ENCODE measurements at places on chromosomes 3 and 15. TPM values are rescaled to one million over a fixed set of nuclear protein-coding genes. Genes with fewer than 3 reads are reported as not detected.

Gene MYO5C
- under 0.01 TPM for total RNA-seq

Gene GOLGA6L22
- total RNA-seq = not detected

Gene STRA6
- 0.36 TPM for total RNA-seq

Gene ATP2C1
- total RNA-seq = 97.5 TPM

Gene TMEM158
- 4.7 TPM for total RNA-seq

Gene MEGF11
- not detected for total RNA-seq

Gene SERPINI2
- not detected for total RNA-seq

Gene LOXL1
- 264 TPM for total RNA-seq

Gene ADGRG7
- total RNA-seq = not detected

Gene ERICH6
- total RNA-seq = under 0.01 TPM

Gene AP3B2
- total RNA-seq = 0.36 TPM

Gene CHST13
- not detected for total RNA-seq

Gene LCTL
- 1.4 TPM for total RNA-seq

Gene CPNE4
- not detected for total RNA-seq

Gene DUOXA2
- not detected for total RNA-seq

- H3K4me1 ChIP-seq = no peaks in the 10 kb centered on the region
- DNase-seq = no peak
- no peak overlapping the region for H3K27ac ChIP-seq
Measured at GRCh38 chr3:8975081-8976020, 12.1 kb upstream of the RAD18 start.

DNA sequence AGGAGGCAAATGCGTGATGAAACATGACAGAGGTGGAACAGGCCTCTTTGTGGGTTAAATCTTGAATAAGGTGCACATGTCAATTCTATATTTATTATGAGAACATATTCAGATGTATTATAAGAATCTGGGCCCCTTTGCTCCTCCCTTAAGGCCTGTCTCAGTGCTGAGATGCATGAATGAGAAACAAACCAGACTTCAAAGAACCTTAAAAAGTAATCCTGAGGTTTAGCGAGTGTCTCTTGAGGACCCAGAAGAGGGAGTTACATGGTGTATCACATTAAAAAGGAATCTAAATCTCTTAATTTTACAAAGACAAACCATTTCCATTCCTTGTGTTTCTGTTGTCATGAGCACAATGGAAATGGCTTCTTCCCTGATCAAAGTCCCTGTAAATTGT lies 170.9 kb upstream of the TBC1D5 start:
- DNase-seq = no peak
- no peaks in the 10 kb centered on the region for H3K4me1 ChIP-seq
- H3K27me3 ChIP-seq = no peaks in the 10 kb centered on the region

DNA sequence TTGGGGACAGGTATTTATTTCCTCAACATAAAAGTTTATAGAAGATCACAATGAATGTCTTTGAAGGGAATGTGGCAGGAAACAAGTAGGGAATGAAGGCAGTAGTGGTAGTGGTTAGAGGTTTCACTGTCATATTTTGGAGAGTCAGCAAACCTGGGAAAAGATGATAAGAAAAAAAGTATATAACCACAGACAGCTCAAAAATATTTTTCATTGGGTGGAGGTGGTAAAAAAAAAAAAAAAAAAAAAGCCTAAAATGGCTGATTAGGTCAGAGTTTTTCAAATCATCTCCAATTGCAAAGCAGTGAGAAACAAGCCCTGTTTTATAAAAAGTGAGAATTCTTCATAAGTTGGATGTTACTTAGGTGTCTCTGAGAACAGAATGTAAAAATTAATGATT lies 400.0 kb downstream of the LSAMP start:
- no peak overlapping the region for H3K27ac ChIP-seq
- no peak overlapping the region for H3K4me3 ChIP-seq
- H3K4me1 ChIP-seq = no peaks in the 10 kb centered on the region
- no peak for DNase-seq

- no peaks in the 10 kb centered on the region for H3K36me3 ChIP-seq
- H3K4me1 ChIP-seq = peaks cover 45% of the 10 kb centered on the region
- no peaks in the 10 kb centered on the region for H3K27me3 ChIP-seq
- no peak for DNase-seq
- no peak overlapping the region for H3K4me3 ChIP-seq
Measured at GRCh38 chr3:114218578-114219185, 18.7 kb downstream of the ZNF80 start.

- H3K27me3 ChIP-seq = no peaks in the 10 kb centered on the region
- H3K27ac ChIP-seq = no peak overlapping the region
- H3K4me1 ChIP-seq = peaks cover 7% of the 10 kb centered on the region
- no peaks in the 10 kb centered on the region for H3K36me3 ChIP-seq
- H3K4me3 ChIP-seq = no peak overlapping the region
- DNase-seq = no peak
Measured at GRCh38 chr15:60928970-60929369, 300.1 kb downstream of the RORA start.

DNA sequence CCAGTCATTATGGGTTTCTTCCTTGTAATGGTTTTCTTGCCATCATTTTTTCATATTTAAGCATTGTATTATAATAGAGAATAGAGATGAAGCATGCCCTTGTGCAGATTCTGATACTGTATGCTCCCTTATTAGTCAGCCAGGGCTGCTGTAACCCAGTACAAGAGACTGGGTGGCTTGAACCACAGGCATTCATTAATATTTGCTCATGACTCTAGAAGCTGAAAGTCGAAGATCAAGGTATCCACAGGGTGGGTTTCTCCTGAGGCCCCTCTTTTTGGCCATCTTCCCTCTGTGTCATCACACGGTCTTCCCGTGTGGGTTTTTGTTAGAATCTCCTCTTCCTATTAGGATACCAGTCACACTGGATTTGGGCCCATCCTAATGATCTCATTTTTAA lies 74.5 kb downstream of the FOXP1 start:
- peaks cover 52% of the 10 kb centered on the region for H3K4me1 ChIP-seq
- H3K4me3 ChIP-seq = no peak overlapping the region
- DNase-seq = no peak
- peak overlapping the region; percentile 51 for H3K27ac ChIP-seq

- no peaks in the 10 kb centered on the region for H3K36me3 ChIP-seq
- no peak overlapping the region for H3K27ac ChIP-seq
- no peak overlapping the region for H3K4me3 ChIP-seq
- no peaks in the 10 kb centered on the region for H3K27me3 ChIP-seq
- no peak for DNase-seq
Measured at GRCh38 chr15:86231864-86232721, 152.4 kb downstream of the AGBL1 start.

DNA sequence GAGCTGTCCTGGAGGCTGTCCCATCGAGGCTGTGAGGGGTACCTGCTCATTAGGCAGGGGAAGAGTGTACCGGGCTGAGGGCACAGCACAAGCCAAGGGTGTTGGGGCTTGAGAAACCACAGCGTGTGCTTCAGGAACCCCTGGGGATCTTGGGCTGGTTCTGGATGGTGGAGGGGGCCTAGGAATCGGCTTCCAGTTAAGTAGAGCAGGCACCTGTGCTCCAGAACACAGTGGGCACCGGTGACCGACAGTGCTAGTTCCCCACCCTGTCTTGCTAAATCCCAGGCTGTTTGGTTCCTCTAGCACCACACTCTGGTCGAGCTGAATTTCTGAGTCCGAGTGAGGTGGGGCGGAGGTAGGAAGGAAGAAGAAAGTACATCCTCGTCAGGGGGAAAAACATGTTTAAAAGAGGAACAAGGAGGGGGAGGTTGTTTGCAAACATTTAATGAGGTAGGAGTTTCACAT lies 29.1 kb downstream of the SLC6A6 start:
- DNase-seq = no peak
- H3K4me1 ChIP-seq = peaks cover 37% of the 10 kb centered on the region
- peak overlapping the region; percentile 69 for H3K27ac ChIP-seq
- H3K36me3 ChIP-seq = peaks cover 26% of the 10 kb centered on the region

DNA sequence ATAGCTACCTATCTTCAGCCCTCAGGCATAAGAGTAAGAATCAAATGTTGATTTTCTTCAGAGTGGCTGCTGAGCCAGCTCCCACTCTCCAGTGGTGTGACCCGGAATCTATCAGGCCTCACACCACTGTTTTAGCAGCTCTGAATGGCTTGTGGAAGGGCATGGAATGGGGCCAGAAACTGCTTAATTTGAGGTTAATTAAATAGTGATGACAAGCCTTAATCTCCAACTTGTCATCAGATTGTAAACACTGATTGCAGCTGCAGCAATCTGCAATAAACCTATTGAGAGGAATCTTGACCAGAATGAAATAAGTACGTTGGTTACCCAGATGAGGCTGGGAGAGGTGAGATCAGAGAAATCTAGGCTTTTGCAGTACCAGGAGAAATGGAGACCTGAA lies 317.4 kb downstream of the FHIT start:
- no peak overlapping the region for H3K4me3 ChIP-seq
- no peak for DNase-seq
- no peaks in the 10 kb centered on the region for H3K27me3 ChIP-seq
- no peaks in the 10 kb centered on the region for H3K36me3 ChIP-seq

DNA sequence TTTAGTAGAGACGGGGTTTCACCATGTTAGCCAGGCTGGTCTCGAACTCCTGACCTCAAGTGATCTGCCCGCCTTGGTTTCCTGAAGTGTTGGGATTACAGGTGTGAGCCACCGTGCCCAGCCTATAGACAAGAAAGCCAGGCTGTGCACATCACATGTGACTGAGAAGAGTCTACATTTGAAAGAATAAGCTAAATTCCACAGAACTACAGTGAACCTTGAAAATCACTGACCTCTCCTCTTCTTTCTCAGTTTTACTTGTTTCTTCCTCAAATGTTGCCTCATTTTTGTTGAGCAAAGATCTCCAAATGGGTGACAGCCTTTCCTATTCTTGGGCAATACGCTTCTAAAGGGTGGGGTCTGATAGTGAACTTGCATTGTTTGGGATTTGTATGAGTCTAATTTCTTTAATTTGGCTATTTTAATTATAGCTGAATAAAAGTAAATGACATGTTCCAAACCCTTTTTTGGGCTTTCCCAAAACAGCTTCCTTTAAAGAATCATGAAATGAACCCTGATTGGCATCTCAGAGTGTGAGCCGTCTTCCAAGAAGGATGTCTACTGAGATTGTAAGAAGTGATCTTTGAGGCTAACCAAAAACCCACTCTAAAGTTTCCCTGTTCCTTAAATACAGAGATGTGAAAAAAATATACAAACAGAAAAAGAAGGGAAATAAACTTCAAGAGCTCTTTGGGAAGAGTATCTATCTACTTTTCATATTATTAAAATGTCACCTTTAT lies 21.6 kb upstream of the SPTBN5 start:
- no peak overlapping the region for H3K4me3 ChIP-seq
- H3K36me3 ChIP-seq = peaks cover 5% of the 10 kb centered on the region
- no peaks in the 10 kb centered on the region for H3K27me3 ChIP-seq
- no peak for DNase-seq
- no peak overlapping the region for H3K27ac ChIP-seq
- H3K4me1 ChIP-seq = peaks cover 20% of the 10 kb centered on the region

- H3K36me3 ChIP-seq = no peaks in the 10 kb centered on the region
- no peaks in the 10 kb centered on the region for H3K27me3 ChIP-seq
- no peak overlapping the region for H3K4me3 ChIP-seq
- DNase-seq = no peak
- no peak overlapping the region for H3K27ac ChIP-seq
Measured at GRCh38 chr3:60456180-60456579, 795.1 kb downstream of the FHIT start.

DNA sequence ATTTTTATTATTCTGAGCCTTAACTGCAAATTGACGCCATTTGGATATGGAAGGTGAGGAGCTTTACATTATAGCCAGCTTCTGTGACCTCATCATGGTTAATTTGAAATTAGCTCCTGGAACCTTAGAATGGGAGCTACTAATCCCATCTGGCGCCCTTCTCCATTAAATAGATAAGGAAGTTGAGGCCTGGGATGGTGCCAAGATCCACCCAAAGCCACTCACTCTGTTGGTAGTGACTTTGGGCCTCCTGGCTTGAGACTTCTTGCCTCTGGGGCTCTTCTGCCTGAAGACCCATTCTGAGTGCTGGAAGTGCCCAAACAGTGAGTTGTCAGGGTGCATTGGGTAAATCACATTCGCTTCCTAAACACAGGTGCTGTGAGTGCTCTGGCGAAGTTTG lies 12.0 kb upstream of the HMCES start:
- DNase-seq = no peak
- H3K4me3 ChIP-seq = no peak overlapping the region
- no peaks in the 10 kb centered on the region for H3K27me3 ChIP-seq
- H3K36me3 ChIP-seq = peaks cover 98% of the 10 kb centered on the region
- H3K27ac ChIP-seq = no peak overlapping the region
- H3K4me1 ChIP-seq = peaks cover 6% of the 10 kb centered on the region

- H3K4me1 ChIP-seq = peaks cover 8% of the 10 kb centered on the region
- no peak overlapping the region for H3K4me3 ChIP-seq
- peak; percentile 85 for DNase-seq
- no peaks in the 10 kb centered on the region for H3K27me3 ChIP-seq
Measured at GRCh38 chr3:59502806-59503205, 453.0 kb upstream of the CFAP20DC start.

GRCh38 chr3:57963811-57964346 lies 44.3 kb upstream of the FLNB start:
- no peak overlapping the region for H3K27ac ChIP-seq
- H3K4me1 ChIP-seq = peaks cover 9% of the 10 kb centered on the region
- no peaks in the 10 kb centered on the region for H3K27me3 ChIP-seq
- no peak overlapping the region for H3K4me3 ChIP-seq

GRCh38 chr3:64837126-64837738 lies 149.4 kb upstream of the ADAMTS9 start:
- no peak for DNase-seq
- no peaks in the 10 kb centered on the region for H3K4me1 ChIP-seq
- no peaks in the 10 kb centered on the region for H3K36me3 ChIP-seq
- H3K27me3 ChIP-seq = peaks cover 1% of the 10 kb centered on the region
- no peak overlapping the region for H3K27ac ChIP-seq

DNA sequence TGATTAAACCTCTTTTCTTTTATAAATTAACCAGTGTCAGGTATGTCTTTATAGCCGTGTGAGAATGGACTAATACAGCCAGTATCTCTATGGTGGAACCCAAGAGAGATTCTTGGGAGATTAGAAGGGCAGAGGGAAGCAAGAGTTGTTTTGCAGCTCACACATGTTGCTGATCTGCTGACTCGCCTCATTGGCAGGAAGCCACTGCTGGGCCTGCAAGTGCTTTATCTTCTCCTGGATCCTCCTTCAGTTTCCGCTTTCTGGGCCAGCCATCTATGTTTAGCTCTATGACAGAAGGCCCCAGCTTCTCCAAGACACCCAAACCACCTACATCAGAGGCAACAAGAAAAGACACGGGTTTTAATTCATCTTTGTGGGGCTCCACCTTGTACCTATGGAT lies 23.4 kb upstream of the GALNT15 start:
- H3K36me3 ChIP-seq = no peaks in the 10 kb centered on the region
- H3K27ac ChIP-seq = no peak overlapping the region
- no peak overlapping the region for H3K4me3 ChIP-seq
- peaks cover 7% of the 10 kb centered on the region for H3K4me1 ChIP-seq
- H3K27me3 ChIP-seq = no peaks in the 10 kb centered on the region

- no peak for DNase-seq
- H3K27ac ChIP-seq = no peak overlapping the region
- H3K4me3 ChIP-seq = no peak overlapping the region
- H3K36me3 ChIP-seq = no peaks in the 10 kb centered on the region
- H3K4me1 ChIP-seq = no peaks in the 10 kb centered on the region
- H3K27me3 ChIP-seq = no peaks in the 10 kb centered on the region
Measured at GRCh38 chr3:109806929-109807328, 469.6 kb upstream of the DPPA4 start.

Measured in osteoblast (primary cell).